ENCODE measurements at places on chromosomes 2 and 18.

- DNase-seq, result no peak
Observed at GRCh38 chr2:186696804-186697203, 2.9 kb downstream of the FAM171B start.

- no peak for DNase-seq
Observed at GRCh38 chr2:36044411-36044810, 311.2 kb upstream of the CRIM1 start.

- no peak for DNase-seq
Observed at GRCh38 chr2:187310701-187311100, 137.4 kb downstream of the CALCRL start.

DNA sequence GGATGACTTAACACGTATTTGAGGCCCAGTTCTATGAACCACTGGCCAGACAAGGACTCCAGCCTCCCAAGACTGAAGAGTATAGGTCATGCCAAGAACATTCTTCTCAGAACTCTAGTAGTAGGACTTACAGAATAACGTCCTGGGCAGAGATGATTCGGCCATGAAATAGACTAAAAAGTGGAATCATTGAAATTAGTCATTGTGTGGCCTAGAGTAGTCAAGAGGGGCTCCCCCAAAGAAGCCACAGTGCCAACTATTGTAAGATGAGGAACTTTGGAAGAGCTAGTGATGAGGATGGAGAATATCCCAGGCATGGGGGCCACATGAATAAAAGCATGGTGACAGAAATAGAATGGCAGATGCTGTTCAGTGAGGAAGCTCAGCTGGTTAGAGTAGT is 101.1 kb downstream of the TRIB2 start:
- DNase-seq, result no peak

GRCh38 chr2:71605173-71605641 is 151.8 kb downstream of the DYSF start:
- DNase-seq, result no peak

DNA sequence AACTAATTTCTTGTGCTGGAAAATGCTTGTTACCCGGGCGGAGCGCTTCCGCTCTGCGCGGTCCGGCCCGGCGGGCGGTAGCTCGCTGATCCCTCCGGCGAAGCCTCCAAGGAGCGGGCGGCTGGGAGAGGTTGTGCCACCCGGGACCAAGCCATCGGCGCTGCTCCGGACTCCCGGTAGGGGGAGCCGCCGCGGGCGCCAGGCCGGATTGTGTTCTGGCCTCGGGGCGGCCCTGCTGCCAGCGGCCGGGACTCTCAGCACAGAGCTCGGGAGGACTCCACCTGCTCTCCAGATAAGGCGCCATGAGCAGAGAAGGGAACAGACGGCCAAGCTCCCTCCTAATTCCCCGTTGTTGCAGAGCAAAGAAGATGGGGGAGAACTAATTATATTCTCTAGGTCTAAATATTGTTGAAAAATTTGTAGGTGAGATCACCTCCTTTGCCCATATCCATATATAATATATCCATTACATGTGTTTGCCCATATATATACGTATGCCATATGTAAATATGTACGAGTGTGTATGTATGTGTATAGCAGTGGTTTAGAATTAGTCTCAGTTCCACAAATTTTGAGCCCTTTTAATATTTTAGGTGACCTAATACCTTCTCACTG is 13.8 kb upstream of the SATB2 start:
- no peak for DNase-seq

DNA sequence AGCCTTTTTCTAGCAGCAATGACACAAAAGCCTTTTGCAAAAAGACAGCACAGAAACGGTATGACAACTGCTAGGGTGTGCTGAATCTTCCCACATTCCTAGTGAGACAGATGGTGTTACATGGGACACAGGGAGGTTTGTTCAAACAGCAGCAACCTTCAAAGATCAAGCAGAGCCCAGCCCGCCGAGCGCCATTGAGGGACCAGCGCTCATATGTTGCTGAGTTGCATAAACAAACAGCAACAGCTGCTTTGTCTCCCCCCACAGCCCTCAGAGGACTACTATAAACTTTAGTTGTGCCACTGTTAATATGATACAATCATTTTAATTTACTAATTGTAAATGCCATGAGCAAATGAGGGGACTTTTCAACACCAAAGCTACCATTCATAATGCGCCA is 117.7 kb downstream of the ZEB2 start:
- DNase-seq, result no peak

GRCh38 chr2:137172162-137172561 is 406.8 kb downstream of the THSD7B start:
- DNase-seq, result no peak

GRCh38 chr2:127594116-127594591 is 51.8 kb upstream of the GPR17 start:
- DNase-seq, result no peak

GRCh38 chr2:119730671-119731177 is 29.0 kb upstream of the PTPN4 start:
- DNase-seq, result no peak

DNA sequence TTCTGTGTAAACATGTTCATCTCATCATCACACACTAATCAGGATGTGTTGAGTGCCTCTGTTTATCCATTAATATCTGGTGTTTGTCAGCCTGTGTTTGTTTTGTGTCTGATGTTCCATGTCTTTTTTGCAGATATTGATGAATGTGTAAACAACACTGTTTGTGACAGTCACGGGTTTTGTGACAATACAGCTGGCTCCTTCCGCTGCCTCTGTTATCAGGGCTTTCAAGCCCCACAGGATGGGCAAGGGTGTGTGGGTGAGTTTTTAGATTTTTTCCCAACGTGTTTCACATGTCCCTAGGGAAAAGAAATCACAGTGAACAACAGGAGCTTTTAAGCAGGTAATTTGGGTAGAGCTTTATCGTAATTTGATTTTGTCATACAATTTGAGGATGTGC is 133.7 kb upstream of the RASGRP3 start:
- DNase-seq, result no peak

DNA sequence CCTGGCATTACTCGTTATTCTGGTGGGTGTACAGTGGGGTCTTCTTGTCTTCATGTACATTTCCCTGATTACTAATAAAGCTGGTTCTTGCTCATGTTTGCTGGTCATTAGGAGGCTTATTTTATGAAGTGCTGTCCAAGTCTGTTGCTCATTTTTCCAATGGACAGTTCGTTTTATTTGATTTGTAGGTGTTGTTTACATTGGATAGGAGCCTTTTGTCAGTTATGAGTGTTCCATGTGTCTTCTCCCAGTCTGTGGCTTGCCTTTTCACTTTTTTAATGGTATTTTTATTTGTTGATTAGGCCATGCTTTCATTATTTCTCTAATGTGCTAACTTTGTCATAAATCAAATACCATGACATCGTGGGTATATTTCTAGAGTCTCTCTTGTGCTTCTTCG is 51.9 kb downstream of the CEP192 start:
- DNase-seq, result no peak

GRCh38 chr18:67788310-67789164 is 272.0 kb upstream of the DSEL start:
- DNase-seq, result no peak

DNA sequence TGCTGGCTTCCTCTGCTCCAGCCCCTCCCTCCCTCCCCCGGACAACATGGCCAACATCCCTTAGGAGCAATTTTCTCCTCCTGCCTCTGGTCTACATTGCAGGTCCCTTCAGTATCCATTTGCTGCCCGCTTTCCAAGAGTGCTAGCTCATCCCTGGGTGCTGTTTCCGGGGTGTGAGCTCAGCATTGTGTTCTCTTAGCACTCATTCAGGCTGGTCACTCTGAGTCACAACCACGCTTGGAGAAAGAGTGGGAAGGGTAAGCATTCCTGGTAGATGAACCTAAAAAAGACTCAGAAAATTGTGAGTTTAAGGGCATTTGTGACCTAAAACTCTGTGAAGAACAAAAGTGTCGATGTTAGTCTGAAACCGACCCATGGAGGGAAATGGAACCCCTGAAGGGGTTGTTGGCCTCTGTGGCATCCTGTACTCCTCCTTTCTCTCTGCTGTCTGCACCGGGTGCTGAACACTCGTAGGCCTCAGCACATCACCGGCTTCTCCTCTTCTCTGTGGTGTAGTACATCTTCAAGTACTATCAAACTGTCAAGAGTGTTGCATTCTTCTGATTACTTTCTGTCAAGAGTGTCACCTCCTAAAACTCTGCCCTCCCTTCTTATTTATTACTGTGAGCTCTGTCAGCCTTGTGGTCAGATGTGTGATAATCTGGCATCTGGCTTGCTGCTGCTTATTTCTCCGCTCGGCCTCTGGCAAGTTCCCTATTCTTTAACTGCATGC is 73.0 kb downstream of the CTNNA2 start:
- DNase-seq, result no peak

- DNase-seq, result peak; percentile 56
Observed at GRCh38 chr2:11744631-11745394, 1.6 kb upstream of the LPIN1 start.

DNA sequence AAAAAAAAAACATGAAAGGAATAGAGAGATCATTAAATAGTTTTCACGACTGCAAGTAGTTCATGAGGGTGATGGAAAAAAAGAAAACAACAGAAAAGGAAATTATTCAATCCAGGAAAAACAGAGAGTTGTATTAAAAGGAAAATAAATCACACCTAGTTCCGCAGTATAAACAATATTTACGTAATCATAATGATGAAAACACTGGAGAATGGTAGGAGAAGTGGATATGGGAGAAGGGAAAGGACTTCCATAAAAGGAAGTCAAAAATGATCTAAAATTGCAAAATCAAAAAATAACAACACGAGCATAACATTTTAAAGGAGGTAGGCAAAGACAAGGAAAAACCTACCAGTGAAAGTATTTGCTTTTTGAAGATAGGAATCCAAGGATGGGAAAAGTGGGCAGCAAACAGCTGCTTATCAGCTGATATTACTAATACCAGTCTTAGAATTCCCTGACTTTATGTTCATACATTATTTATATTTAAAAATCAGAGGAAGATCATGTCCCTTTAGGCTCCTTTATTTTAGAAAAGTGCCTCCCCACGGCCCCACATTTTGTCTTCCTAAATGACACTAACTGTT is 160.8 kb downstream of the NBAS start:
- no peak for DNase-seq
